NCI-H2171 treated with DMSO at 0.1 percent for 48 hours (cell line): ENCODE measurements at places on chromosomes 2 and 18.

DNA sequence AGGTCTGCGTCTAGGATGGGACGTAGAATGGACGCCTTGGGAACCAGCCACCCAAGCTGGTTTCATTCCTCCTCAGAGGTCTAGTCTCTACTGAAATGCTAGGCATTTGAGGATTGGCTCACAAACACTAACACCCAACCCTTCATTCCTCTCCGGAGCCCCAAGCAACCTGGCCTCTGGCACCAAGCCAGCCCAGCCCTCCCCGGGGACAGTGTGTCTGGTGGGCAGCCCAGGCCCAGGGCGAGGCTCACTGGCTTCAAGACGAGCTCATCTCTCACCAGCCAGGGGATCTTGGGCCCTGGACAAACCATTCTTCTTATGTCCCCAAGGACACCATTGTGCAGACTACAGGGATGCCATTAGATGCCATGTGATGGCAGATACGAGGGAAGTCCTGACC is 182.5 kb downstream of the CTIF start:
- no peak for DNase-seq

DNA sequence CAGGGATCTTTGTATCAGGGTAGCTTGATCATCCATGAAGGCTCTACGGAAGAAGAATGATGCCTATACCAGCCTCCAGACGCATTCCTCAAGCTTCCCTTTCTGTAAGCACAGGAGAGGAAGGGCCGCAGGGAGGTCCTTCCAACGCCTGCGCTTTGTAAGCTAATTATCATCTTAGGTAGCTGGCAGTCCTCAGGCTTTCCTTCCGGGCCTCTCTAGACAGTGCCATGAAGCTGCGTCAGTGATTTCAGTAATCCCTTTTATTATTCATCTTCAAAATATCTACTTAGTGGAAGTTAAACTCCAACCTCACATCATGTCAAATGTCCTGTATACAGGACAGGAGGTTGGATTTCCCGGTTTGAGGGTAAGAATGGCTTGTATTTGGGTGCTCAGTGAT is 92.3 kb downstream of the ETAA1 start:
- DNase-seq: no peak

- DNase-seq: peak; percentile 66
Observed at GRCh38 chr2:172096626-172097547, 5.8 kb downstream of the DLX2 start.

GRCh38 chr2:238129166-238130010 is 9.1 kb upstream of the KLHL30 start:
- no peak for DNase-seq

DNA sequence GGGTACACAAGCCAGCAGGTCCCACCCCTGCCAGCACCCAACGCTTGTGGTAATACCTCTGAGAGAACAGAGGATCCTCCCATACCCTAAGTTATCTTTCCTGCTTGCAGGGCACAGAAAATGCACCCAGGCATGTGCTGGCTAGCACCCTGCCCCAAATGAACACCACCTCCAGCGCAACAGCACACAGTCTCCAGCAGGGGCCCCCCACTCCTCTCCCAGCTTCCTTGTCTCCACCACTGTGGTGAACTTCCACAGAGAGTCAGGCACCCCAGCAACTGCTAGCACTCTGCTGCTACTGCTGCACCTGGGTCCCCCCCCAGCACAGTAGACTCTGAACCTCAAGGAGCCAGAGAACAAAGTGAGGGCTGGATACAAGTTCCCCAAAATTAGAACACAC is 216.8 kb upstream of the CNTNAP5 start:
- DNase-seq: no peak

DNA sequence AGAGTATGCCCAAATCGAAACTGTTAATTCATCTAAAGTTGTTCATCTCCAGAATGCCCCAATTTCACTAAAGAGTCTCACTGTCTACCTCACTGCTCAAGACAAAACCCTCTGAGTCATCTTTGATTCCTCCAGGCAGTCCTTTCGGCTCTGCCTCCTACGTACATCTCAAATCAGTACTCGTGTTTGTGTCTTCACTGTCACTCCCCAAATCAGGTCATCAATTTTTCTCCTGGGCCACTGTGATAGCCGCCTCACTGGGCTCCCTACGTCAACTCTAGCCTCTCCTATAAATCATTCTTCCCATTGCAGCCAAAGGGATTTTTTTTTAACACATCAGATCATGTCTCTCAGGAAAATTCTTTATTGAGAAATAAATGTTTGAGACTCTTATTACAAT is 42.1 kb upstream of the TTC39C start:
- no peak for DNase-seq

- DNase-seq: no peak
Observed at GRCh38 chr2:186732843-186733242, 39.0 kb downstream of the FAM171B start.

GRCh38 chr2:52879561-52879960 is 888.0 kb upstream of the CHAC2 start:
- no peak for DNase-seq
